NCI-H2081 (cell line): ENCODE measurements at places on chromosomes 12 and 14.

DNA sequence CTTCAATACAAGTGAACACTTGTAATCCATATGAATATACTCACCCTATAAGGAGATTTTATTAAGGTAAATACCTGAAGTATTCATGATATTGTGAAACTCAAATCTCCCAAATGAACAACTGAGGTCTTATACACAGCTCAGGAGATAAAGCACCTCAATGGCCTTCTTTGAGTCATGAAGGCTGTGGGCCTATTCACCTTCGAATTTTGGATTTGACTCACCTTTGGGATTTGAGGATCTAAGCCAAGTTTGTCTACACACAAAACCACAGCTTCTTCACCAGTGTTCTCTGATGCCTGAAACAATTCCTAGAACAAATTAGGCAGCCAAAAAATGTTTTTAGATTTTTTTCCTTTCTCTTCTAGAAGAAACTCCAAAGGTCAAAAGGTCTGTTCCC lies 194.1 kb downstream of the NUAK1 start:
- no peak for DNase-seq

GRCh38 chr14:51604073-51604472 lies 47.6 kb upstream of the FRMD6 start:
- DNase-seq, result no peak

- DNase-seq, result no peak
Observed at GRCh38 chr14:52025310-52025709, 36.0 kb downstream of the RTRAF start.

DNA sequence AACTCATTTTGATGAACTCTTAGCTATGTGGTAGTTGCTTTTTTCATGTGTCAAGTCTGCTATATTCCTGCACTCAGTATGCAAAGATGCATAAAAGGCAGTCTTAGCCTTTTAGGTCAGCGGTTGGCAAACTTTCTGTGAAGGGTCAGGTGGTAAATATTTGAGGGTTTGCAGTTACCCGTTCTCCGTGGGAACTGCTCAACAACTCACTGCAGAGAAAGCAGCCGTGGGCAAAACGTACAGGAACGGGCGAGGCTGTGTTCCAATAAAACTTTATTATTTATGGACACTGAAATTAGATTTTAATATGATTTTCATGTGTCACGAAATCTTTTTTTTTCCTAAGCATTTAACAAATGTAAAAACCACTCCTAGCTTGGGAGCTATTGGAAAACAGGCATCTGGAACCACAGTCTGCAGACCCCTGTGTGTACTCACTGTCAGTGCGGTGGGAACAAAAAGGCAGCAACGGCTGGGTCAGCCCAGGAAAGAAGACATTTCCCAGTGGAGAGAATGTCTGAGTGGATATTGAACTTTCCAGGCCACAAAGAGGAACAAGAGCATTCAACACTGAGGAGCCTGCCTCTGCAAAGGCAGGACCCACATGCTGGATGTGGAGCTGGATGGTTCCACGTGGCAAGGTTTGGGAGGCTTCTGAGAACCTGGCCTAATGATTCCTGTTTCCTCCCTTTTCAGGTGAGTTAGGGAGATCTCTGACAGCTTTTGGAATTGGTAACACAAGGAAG lies 3.5 kb upstream of the ACACB start:
- DNase-seq, result no peak

DNA sequence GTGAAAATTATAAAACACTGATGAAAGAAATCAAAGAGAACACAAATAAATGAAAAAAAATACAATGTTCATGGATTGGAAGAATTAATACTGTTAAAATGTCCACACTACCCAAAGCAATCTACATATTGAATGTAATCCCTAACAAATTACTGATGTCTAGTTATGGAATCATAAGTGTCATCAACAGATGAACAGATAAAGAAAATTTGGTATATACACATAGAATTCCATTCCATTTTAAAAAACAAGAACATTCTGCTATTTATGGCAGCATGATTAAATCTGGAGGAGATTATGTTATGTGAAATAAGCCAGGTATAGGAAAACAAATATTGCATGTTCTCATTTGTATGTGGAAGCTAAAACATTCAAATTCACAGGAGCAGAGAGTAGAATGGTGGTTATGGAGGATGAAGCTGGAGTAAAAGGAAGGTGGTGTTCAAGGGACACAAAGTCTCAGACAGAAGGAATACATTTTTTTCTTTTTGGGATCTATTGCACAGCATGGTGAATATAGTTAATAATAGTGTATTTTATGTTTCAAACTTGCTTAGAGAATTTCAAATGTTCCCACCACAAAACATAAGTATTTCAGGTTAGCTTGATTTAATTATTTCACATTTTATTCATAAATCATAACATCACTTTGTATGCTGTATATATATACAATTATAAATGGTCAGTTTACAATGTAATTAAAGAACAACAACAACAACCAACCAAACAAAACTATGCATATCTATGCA lies 28.5 kb downstream of the A2M start:
- no peak for DNase-seq

GRCh38 chr14:77498984-77499527 lies 440 bp upstream of the ISM2 start:
- no peak for DNase-seq

- DNase-seq, result no peak
Observed at GRCh38 chr14:33796356-33796755, 154.5 kb downstream of the EGLN3 start.
